Lower lobe of right lung (tissue), 2 donors: ENCODE measurements at places on chromosomes 1 and 21. TPM values are rescaled to one million over a fixed set of nuclear protein-coding genes. Genes with fewer than 3 reads are reported as not detected.

DNA sequence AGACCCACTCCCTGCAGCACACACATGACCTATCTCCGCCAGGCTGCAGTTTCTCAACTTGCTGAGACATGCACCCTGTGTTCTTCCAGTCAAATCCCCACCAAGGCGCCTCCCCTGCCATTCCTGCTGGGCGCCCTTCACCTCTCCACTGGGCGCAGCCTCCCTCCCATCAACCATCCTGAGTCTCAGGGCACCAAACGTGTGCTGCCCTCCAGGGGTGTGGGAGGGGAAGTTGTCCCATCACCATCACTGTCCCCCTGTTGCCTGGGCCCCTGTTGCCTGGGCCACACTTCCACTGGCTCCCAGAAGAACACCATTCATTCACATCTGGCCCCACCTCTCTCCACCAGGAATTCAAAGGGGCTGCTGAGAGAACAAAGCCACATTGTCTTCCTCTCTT lies 44.9 kb upstream of the EFHD2 start:
- no peaks in the 10 kb centered on the region for H3K4me1 ChIP-seq
- no peak overlapping the region for H3K4me3 ChIP-seq

Gene TNNI3K
- 1.1 TPM for total RNA-seq

GRCh38 chr1:203056012-203056411 lies 29.7 kb downstream of the PPFIA4 start:
- H3K27ac ChIP-seq, result no peak overlapping the region
- no peaks in the 10 kb centered on the region for H3K27me3 ChIP-seq
- peaks cover 19% of the 10 kb centered on the region for H3K4me1 ChIP-seq
- H3K4me3 ChIP-seq, result no peak overlapping the region
- H3K36me3 ChIP-seq, result no peaks in the 10 kb centered on the region
- DNase-seq, result no peak

Gene COL8A2
- total RNA-seq, result 24.4 TPM

DNA sequence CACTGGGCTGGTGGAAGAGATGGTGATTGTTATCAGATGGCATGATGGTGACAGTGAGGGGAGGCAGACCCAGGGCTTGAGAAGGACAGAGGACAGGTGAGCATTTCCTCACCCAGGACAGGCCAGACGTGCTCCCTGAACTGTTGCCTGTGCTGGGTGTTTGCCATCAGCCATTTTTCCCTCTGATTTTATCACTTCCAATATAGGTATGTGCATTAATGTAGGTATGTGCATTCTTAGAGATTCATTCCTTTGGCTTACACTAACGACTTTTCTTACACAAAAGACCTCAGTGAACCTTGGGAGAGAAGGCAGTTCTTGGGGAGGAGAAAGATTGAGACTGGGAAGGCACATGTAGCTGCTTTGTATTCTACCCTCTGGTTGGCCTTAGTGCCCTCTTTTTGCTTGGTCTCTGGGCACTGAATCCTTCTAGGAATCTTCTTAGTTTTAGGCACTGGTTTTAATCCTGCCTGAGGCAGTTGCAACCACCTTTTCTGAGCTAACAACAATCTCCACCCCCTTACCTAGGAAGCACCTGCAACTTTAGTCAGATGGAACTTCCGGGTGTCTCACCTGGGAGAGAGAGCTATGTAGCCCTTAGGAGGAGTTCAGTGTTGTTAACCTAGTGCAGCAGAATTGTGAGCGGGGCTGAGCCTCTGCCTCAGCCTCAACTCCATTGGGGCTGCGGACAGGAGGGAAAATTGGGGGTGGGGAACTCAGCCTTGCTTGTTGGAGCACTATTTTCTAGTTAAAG lies 30.9 kb downstream of the C1orf116 start:
- no peaks in the 10 kb centered on the region for H3K27me3 ChIP-seq
- H3K4me3 ChIP-seq, result no peak overlapping the region
- DNase-seq, result no peak
- no peaks in the 10 kb centered on the region for H3K36me3 ChIP-seq
